Naive thymus-derived CD8-positive, alpha-beta T cell (primary cell): ENCODE measurements at places on chromosomes 2 and 18.

GRCh38 chr18:13267431-13267873 lies 48.9 kb downstream of the LDLRAD4 start:
- DNase-seq: no peak

- no peak for DNase-seq
Observed at GRCh38 chr18:47120428-47120827, 29.9 kb downstream of the HDHD2 start.

- DNase-seq: no peak
Observed at GRCh38 chr2:55355451-55355850, 64.2 kb downstream of the CCDC88A start.

DNA sequence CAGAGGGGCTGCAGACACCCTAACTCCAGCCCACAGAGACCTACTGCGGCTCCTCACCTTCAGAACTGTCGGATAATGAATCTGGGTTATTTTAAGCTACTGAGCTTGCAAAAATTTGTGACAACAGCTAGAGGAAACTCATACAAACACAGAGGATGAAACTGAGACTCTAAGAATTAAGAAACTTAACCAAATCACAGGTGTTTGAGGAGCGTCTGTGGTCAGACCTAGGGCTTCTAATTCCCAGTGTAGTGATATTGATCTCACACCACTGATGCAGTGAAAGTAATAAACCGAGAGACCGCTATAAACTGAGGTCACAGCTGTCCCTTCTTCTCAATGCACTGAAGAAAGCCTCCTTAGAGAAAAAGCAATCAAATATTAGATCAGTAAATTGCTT lies 110.1 kb downstream of the RGPD3 start:
- no peak for DNase-seq

DNA sequence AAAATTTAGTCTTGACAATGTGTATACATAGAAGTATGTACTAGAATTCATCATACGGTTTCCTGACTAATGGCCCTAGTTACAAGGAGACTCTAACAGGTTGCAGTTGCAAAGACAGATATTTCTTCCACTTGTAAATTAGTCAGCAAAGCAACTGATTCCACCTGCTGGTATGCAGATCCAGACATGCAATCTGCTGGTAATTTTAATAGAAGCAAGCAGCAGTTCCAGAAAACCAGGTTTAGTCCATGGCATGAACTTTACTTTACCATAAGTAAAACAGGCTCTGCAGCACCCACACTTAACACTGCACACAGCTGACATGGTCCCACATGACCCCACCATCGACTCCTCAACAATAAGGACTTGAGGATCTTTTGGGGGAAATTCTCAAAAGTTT lies 110.9 kb upstream of the SP3 start:
- DNase-seq: no peak

DNA sequence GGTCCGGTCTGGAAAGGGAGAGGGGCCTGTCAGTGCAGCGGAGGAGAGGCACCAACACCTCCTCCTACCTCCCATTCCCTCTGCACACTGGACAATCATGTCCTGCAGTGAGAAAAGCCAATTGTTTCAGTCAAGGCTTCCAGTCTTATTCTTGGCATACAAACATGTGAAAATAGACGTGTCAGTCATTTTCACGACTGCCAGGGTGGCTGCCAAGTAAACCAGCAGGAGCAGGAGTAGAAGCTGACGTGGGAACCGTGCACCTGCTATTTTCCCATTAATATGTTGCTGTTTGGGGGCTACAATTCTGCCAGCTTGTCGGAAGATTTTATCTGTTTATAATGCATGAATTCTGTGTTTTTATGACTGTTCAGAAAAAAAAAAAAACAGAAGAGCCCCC lies 202.3 kb downstream of the SPP2 start:
- no peak for DNase-seq

- no peak for DNase-seq
Observed at GRCh38 chr18:58769321-58769720, 95.4 kb upstream of the ZNF532 start.
